Hepatic stellate cell (primary cell): ENCODE measurements at places on chromosomes 7 and 10.

DNA sequence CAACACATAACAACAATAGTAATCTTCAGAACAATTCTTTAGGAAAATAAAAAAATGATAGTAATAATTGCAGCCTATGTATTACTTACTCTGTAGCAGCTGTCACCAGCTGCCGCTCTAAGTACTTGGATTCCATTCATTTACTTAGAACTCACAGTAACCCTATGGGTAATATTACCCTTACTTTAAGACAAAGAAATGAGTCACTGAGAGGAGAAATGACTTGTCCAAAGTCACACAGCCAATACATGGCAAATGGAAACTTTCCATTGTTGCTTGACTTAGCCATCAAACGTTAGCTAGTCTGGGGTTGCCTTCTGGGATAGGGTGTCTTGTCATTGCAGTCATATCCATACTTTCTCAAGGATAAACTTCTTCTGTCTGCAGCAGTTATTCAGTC is 3.6 kb downstream of the CCNY start:
- DNase-seq, result no peak

DNA sequence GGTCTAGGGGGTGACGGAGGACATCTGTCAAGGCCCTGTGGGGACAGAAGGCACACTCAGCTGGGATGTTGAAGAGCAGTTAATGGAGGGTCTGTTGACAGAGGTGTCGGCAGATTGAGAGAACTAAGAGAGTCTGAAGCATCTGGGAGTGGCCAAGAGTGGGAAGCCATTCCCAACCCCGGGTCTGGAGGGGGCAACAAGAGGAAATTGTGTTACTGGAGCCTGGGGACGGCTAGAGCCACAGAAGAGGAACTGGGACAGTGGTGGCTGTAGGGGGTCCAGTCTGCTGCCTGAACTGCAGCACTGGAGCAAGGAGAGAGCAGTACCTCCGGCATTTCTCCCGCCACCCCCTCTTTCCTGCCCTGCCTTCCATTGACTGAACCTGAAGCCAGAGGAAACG is 136.6 kb downstream of the CHN2 start:
- no peak for DNase-seq

GRCh38 chr7:152947686-152948085 is 188.1 kb downstream of the ACTR3B start:
- no peak for DNase-seq

DNA sequence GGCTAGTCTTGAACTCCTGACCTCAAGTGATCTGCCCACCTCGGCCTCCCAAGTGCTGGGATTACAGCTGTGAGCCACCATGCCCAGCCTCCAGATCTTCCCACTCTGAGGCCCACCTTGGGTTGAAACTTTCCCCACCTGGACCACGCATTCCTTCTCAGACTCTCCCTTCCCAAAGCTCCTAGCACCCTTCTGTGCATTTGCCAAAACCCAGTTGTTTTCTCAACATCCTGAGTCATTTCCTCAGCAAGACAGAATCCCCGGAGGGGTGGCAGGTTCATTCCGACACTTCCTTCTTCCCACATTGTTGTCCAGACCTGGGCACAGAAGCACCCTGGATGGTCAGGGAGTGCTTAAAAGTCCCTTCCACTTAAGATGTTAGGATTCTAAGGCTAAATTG is 28.9 kb downstream of the BAG3 start:
- peak; percentile 83 for DNase-seq

GRCh38 chr10:62691336-62691735 is 113.2 kb upstream of the ADO start:
- no peak for DNase-seq
